ENCODE measurements at places on chromosomes 4 and X.

- no peak for DNase-seq
Measured at GRCh38 chr4:65917486-65917885, 247.2 kb upstream of the EPHA5 start.

GRCh38 chr4:13627178-13627605, 333 bp downstream of the BOD1L1 start:
- no peak for DNase-seq

DNA sequence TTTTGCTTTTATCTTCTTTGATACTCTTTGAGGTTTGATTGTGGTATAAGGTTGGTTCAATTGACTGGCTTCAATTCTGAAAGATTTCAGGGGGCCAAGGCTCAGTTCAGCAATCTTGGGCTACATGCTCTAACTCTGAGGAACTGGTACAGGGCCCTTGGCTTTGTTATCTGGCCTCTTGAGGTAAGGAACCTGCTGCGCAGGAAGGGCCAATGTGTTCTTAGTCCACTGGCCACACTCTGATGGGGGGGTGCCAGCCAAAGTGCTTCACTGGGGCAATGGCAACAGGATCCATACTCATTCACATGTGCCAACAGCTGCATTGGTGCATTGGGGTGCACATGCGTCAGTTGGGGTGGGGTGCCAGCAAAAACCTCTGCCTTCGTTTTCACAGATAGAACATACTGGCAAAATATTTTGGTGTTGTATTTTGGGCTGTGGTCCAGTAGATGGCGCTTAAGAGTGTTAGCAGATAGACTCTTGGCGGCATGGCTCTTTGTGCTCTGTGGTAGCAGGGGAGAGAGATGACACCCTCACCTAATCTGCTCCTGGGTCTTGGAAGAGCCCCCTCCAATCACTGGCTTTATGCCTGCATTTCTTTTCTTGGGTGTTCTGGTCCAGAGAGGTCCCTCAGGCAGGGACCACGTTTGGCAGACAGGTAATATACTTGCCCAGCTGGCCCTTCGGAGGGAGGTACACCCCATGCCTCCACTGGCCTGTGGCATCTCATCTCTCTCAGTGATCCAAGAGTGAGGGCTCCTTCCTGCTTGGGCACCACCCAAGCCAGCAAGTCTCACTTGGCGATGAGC, 42.9 kb downstream of the NDST3 start:
- DNase-seq, result no peak

- no peak for DNase-seq
Measured at GRCh38 chrX:119516157-119516702, 48.0 kb downstream of the SLC25A5 start.

DNA sequence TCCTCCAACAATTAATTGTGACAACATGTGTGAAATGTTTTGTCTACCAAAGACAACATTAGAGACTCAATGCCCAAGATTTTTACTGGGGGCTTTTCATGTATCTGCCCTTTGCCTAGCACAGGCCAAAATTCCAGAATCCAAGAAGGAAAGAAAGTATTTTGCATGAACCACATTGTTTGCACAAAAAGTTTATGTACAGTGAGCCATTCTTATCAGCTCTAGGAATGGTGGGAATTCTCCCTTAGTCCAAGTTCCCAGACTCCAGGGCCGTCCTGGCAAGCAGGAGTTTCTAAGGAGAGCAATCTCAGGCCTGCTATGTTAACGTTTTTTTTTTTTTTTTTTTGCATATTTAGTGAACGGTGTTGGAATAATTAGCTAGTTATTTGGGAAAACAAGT, 21.6 kb downstream of the GPRASP1 start:
- no peak for DNase-seq

DNA sequence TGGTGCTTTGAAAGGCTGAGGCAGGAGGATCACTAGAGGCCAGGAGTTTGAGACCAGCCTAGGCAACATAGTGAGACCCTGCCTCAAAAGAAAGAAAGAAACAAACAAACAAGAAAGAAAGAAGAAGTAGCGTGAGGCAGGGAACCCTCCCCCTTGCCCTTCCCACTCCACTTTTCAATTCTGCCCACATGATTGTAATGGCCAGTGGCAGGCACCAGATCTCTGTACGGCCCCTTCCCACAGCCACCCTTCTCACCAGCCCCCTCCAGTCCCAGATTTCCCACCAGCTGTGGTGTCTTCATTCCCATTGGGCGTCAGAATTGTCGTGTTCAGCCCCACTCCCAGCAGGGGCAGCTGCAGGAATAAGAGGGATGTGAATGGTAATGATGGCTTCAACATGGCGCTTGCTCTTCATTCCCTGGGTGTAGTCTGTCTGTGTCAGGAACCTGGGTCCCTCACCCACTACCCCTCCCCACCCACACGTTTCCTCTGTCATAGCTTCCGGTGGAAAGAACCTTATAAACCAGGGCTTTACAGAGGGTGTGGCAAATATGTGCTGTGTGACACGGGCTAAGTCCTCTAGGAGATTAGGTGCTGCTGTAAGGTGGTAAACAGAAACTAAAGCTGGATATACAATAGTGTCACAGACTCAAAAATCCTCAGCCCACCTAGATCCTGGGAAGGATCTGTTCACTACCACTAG, at the start of gene IL2RG:
Gene IL2RG, minus strand, starts transcription at position 437 of the 703 bp plus-strand sequence. Its CDS starts 38 bp downstream, at position 399.
- no peak for DNase-seq

DNA sequence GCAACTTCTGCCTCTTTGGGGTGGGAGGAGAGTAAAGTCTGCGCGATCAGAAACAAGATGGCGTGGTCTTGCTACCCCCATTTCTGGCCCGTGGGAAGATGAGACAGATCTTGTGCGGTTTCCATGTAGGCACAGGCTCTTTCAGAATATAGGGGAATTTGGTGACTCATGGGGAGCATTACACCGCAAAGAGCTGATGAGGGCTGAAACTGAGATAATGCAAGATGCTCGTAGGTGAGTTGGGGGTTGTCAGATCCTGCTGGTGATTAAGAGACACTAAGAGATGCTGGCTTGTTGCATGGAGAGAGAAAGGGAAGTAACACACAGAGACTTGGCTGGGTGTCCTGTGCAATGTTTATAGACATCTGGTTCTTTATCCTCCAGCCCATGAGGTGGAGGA, 1.5 kb downstream of the EVC start:
- DNase-seq, result no peak

GRCh38 chrX:134172588-134173259, 64.3 kb upstream of the CCDC160 start:
- DNase-seq, result no peak

- DNase-seq, result no peak
Measured at GRCh38 chr4:53935780-53936179, 128.6 kb downstream of the CHIC2 start.

DNA sequence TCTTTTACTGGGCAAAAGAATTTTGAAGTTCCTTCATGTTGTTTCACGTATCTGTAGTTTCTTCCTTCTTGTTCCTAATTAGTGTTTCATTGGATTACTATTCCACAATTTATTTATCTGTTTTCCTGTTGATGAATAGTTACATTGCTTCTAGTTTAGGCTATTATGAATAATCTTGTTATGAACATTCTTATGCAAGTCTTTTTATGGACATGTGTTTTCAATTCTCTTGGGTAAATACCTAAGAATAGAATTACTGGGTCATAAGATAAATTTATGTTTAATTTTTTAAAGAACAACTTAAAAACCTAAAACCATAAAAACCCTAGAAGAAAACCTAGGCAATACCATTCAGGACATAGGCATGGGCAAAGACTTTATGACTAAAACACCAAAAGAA, 70.9 kb upstream of the RXFP1 start:
- DNase-seq, result no peak

DNA sequence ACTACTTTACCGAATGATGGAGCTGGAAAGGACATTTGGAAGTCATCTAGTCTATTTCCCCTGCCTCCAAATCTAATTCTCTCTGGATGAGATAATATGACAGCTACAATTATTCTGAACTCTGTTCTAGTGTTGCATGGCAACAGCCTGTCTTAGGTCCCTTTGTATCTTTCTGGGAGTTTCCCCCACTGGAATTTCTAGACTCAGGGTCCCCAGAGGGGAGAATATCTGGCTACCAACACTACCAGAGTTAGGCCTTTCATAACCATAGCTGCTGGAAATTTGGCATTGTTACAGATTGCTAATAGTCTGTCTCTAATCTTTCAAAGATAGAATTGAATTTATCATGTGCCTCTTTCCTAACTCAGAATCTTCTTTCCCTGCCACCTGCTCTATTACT, 4.5 kb downstream of the MSN start:
- DNase-seq, result no peak

DNA sequence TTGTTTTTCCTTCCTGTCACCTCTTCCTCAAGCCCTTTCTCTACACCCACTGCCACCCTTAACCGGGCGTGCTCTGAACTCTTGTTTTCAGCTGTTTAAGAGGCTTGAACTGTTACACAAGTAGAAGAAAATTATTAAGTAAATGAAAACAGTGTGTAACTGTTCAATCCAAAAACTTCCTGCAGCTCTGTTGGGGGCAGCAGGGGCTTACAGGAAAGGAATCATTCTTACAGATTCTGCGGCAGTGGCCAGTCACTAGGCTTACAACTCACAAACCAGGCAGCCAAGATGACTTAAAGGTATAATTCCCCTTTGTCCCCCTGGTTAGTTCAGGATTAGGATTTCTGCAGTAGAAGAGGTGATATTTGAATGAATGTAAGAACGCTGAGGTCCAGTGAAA, 70.2 kb upstream of the ETNPPL start:
- no peak for DNase-seq

GRCh38 chr4:102761296-102761701, 531 bp upstream of the MANBA start:
- DNase-seq, result peak; percentile 24

- no peak for DNase-seq
Measured at GRCh38 chr4:25446611-25447010, 69.5 kb downstream of the ANAPC4 start.

GRCh38 chr4:84691170-84691691, 108.3 kb downstream of the CDS1 start:
- no peak for DNase-seq

GRCh38 chr4:141459020-141459419, 177.4 kb upstream of the IL15 start:
- no peak for DNase-seq

DNA sequence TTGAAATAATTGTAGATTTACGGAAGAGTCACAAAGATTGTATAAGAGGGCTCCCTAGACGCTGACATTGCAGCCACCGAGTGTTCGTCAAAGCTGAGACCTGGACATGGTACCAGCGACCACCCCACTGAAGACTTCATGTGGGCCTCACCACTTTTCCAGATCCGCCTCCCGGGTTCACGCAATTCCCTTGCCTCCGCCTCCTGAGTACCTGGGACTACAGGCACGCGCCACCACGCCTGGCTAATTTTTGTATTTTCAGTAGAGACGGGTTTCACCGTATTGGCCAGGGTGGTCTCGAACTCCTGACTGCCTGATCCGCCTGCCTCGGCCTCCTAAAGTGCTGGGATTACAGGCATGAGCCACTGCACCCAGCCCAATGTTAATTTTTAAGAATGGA, 29.7 kb downstream of the CPLX1 start:
- DNase-seq, result no peak

GRCh38 chrX:81120936-81121371, 80.8 kb downstream of the HMGN5 start:
- peak; percentile 19 for DNase-seq

- DNase-seq, result no peak
Measured at GRCh38 chrX:132395026-132395425, 93.8 kb downstream of the MBNL3 start.

DNA sequence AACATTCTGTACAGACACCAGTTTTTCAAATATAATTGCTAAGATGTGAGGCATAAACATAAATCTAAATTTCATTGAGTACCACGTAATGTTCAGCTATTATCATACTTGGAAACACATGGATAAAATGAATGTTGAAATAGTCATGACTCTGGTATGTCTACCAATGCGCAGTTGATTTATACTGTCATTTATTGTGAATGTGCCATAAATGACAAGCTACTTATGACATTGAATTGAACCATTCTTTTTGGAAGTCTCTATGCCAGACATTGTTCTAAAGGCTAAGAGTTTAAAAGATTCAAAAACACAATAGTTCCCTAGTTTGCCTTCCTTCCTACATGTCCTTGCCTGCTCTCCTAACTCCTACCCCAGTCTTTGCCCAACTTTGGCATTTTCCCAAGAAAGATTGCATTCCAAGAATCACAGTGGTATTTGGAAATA, 96.6 kb upstream of the DMD start:
- DNase-seq, result no peak

GRCh38 chr4:18209448-18209847, 187.9 kb upstream of the LCORL start:
- DNase-seq, result no peak

DNA sequence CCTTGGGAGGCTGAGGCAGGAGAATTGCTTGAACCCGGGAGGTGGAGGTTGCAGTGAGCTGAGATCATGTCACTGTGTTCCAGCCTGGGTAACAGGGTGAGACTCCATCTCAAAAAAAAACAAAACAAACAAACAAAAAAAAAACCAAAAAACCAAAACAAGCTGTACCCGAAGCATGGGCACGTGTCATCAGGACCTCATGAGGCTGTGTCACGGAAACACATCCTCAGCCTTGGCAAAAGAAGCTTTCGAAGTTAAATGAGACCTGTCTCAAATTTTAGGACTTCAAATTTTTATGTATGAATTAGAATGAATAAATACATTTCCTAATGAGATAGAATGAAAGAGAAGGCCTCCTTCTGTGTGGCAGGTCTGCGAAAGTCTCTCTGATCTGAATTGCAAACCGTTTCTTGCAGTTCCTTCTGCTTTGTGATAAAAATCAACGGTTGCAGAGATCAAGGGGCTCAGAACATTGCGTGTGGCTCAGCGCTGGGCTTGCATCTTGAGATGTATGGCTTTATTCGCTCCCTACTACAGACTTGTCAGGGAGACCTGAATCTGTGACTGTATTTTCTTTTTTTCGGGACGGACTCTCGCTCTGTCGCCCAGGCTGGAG, 19.5 kb upstream of the CRLF2 start:
- no peak for DNase-seq

DNA sequence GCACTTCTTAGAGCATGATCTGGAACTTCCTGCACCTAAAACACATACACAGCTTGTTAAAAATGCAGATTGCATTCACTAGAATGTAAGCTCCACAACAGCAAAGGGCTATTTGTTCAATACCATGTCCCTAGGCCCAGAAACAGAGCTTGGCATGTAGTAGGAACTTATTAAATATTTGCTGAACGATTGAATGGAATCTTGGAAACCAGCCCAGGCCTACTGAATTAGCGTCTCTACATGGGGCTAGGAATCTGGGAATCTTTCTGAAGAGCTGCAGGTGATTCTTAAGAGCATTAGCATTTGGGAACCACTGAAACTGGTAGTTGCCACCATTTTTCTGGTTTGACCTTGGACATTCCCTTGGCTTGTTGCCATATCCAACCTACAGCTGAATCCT, 234.1 kb downstream of the STIM2 start:
- DNase-seq, result no peak

GRCh38 chr4:100838286-100838685, 320.5 kb upstream of the EMCN start:
- DNase-seq, result no peak

- DNase-seq, result no peak
Measured at GRCh38 chr4:183097231-183098018, 1.6 kb upstream of the WWC2 start.

DNA sequence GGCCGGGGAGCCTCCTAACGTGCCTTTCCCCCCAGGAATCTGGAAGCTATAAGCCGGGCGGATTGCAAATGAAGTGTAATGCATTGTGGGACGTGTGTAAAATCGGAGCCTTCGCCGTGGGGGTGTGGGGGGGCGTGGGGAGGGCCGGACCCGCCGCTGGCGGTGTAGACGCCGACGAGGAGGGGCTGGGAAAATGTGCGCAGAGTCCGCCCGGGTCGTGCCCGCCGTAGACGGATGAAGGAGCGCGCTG, 1.3 kb downstream of the STOX2 start:
- DNase-seq, result no peak
